ENCODE measurements at places on chromosomes 5 and 9.

DNA sequence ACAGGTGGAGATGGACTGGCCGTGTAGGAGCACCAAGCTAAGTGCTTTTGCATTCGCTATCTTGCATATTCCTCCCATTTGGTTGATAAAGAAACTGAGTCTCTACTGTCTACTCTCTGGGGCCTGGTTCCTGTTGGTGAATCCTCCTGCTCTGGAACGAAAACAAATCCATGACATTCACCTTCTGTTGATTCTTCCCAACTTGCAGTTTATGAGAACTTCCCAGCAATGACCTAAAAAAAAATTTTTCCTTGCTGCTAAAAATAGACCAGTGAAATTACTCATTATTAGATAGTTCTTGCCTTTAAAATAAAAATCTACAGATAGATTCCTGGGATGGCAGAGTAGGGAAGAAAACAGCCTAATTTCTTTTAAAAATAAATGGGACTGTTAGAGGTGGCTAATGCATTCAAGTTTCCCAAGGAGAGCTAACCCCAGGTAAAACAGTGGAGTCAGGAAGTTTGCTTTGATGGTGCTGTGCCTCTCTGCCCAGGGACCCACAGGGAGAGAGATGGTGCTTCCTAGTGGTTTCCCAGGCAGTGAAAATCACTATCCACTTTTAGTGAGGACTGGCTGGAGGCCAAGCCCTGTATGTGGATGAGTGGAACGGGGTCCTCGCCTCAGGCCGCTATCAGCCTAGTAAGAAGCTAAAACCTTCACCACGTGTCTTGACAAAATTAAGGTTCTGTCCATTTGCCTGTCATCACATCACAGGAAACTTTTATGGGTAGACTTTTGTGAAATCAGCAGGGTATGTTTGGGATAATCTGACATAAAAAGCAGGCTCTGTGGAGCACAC is 68.4 kb upstream of the NR3C1 start:
- no peak for DNase-seq

DNA sequence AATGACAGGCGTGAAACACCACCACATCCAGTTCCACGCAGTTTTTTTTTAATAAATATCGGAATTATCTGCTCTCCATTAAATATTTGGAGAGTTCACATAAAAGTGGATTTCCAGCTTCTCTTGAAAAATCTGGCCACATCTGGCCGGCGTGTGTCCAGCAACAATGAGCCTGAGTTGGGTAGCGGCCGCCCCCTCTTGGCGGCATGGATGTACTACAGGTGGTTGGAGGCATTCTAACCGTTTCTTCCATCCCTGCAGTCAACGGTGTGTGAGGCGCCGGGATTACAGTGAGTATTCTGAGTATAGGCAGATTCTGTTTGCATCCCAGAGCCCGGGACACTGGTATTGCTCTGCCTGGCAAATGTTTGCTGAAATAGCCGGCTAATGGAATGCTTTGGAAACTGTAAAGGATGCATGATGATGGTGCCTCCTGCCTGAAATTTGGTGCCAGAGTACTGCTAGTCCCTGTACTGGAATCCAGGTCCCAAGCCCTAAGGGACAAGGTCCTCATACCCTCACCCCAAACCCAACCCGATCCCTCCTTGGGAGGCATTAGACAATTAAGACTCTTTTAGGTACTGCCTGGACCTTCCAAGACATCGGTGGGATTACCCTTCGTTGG is 13.6 kb upstream of the GM2A start:
- peak; percentile 78 for DNase-seq

DNA sequence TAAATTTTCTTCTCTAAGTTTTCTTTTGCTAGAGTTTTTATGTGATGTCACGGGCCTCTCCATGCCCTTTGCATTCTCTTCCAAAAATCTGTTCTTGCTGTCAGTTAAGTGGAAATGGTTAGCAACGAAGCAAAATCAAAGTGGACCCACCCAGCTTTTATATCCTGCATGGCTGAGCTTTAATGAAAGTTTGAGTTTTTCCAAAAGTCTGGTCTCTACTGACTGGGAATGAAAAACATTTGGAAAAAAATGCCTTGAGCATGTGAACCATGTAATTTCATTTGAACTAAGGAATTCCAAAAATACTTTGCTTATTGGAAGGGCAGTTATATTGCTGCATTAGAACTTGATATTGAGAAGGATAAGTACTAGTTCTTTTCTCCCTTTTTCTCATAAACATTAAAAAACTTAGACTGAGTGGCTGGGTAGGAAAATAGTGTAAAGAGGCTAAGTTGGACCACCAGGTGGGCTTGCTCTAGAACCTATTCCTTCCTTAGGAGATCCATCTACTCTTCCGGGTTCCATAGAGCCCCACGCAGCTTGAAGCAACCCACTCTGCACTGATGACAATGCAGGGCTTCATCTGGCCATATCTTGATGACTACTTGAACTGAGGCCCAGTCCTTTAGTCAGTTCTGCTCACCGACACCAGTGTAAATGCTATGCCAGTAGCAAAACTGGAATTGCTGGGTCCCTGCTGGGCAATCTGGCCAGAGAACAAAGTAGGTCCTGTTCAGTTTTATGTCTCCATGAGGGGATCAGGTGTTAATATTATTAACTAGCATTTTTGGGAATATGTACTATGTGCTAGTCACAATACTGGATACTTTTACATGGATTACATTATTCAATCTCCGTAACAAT is 17.4 kb upstream of the RIC1 start:
- no peak for DNase-seq

- no peak for DNase-seq
Observed at GRCh38 chr9:135478191-135478590, 1.4 kb upstream of the PPP1R26 start.

DNA sequence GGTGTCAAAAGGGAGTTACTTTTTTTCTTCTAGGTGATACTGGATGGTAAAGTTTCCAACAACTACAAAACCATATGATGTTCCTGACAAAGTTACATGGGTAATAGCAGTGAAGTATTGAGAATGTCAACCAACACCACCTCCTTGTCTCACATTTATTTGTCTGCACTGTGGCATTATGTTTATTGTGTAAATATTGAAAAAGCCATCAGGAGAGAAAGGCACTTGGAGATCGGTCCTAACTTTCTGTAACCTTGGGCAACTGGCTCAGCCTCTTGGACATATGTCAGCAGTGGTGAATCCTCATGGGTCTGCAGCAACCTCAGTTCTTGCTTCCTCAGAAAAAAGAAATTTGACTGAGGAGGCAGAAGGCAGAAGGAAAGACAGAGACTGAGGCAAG is 50.0 kb upstream of the ICE1 start:
- DNase-seq: no peak

- no peak for DNase-seq
Observed at GRCh38 chr5:108543486-108543885, 161.6 kb upstream of the FBXL17 start.

DNA sequence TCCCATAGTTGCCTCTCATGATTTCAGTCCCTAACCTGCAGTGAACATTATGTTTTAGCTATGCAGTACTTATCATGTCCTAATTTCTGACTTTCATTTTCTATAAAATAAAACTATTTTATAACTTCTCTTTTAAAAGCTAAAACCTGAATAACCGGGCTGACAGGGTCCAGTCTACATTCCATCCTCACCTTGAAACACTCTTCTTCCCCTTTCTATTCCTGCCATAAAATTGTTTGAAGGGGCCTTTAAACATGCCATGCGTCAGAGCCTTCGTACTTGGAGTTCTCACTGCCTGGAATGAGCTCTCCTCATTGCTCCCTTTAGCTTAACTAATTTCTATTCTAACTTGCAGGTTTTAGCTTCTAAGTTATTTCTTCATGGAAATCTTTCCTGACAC is 143.0 kb upstream of the PRLR start:
- no peak for DNase-seq

DNA sequence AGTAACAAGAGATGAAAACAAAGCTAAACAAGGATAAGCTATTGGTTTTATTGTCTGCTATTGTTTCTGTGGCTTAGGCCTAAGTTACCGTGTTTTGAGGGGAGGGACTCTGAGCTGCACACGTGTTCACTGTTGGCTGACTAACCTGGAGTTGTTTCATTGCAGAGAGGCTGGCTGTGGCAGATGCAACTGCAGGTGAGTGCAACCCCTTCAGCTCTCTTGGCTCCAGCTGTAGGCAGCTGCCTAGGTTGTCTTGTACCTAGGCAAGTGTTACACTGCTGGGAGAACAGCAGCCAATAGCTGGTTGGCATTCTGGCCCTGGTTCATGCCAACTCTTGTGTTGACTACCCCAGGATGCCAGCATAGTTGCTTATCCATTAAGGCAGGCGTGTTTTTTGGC is 17.6 kb upstream of the MATR3 start:
- DNase-seq: no peak

GRCh38 chr5:149419532-149419858 is 40.4 kb upstream of the IL17B start:
- no peak for DNase-seq

GRCh38 chr5:172541099-172541772 is 86.9 kb upstream of the SH3PXD2B start:
- no peak for DNase-seq

- no peak for DNase-seq
Observed at GRCh38 chr5:73668017-73668416, 42.0 kb downstream of the ARHGEF28 start.

GRCh38 chr5:52859628-52860027 is 71.9 kb downstream of the ITGA1 start:
- DNase-seq: no peak

DNA sequence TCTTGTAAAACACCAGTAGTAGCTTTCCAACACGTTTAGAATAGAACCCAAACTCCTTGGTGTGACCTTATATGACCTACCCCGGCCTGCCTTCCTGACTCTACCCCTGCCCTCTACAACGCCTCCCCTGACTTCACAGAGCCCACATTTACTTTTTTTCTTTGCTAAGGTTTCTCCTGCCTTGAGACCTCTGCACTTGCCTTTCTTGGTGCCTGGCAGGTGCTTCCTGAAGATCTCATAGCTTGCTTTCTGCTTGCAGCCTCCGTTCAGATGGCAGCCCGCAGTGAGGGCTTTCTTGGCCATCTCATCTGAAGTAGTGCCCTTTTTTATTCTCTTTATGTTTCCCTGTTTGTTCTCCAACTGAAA is 24.3 kb downstream of the NUP214 start:
- DNase-seq: no peak

DNA sequence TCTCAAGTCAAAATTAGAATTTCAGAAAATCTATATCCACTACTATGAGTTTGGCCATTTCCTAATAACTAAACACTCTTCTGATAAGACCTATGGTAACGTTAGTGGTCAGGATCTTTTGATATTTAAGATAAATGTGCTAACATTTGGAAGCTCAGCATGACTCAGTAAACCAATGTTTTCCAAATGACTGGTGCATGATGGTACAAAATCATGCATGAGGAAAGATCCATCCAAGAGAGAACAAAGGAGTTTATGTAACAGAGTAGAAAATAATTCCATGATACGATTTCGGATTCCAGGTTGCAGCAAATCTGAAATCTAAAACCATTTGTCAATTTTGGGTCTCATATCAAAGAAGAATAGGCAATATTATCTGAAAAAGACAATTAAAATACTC is 279.2 kb downstream of the NSG2 start:
- no peak for DNase-seq

DNA sequence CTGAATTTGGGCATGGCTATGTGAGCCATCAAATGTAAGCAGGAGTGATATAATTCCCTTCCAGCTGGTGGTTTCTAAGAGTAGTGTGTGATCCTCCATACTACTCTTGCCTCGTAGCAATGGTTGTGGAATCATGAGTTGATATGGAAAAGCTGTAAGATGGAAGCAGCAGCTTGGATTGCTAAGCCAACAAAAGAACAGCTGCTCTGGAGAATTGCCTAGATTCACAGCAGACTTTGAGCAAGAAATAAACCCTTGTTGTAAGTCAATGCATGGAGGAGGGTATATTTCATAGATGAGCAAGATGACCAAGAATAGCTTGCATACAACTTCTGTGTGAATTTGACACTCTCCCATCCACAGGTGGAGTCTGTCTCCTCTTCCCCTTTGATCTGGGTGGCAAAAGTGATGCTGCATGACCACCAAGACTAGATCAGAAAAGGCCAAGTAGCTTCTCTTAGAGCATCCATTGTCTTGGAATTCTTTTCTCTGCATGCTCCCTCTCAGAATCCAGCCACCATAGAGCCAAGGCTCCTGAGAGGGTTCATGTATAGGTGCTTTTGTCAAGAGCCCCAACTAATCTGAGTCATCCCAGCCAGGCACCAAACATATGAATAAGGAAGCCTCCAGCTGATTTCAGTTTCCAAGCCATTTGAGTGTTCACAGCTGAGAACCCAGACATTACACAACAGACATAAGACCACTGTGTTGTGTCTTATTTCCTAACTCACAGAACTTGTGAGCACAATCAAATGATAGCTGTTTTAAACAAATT is 79.0 kb downstream of the PRLR start:
- DNase-seq: no peak

DNA sequence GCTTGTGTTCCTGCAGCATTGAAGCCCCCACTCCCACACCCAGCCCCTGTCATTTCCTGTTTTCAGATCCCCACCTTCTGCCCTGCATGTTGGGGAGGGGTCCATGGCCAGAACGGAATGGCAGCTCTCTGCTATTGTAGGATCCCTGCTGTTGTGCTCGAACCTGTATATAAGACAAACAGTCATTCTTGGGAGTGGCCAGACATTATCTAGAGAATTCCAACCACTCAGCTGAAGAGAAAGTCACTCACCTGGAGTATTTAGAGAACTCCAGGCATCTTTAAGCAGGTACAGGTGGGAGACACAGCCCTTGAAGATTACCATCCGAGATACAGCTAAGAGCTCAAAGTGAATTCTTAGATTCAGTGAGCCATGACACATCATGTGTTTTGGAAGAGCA is 96.1 kb downstream of the C9orf152 start:
- no peak for DNase-seq

DNA sequence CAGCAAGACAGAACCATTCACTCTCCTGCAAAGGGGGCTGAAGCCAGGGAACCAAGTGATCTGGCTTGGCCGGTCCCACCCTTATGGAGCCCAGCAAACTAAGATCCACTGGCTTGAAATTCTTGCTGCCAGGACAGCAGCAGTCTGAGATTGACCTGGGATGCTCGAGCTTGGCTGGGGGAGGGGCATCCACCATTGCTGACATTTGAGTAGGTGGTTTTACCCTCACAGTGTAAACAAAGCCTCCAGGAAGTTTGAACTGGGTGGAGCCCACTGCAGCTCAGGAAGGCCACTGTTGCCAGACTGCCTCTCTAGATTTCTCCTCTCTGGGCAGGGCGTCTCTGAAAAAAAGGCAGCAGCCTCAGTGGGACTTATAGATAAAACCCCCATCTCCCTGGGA is 60.5 kb downstream of the TNFSF8 start:
- no peak for DNase-seq

- DNase-seq: peak; percentile 45
Observed at GRCh38 chr9:27528076-27528885, 1.3 kb downstream of the MOB3B start.
